ENCODE measurements at places on chromosomes 2 and 18.

DNA sequence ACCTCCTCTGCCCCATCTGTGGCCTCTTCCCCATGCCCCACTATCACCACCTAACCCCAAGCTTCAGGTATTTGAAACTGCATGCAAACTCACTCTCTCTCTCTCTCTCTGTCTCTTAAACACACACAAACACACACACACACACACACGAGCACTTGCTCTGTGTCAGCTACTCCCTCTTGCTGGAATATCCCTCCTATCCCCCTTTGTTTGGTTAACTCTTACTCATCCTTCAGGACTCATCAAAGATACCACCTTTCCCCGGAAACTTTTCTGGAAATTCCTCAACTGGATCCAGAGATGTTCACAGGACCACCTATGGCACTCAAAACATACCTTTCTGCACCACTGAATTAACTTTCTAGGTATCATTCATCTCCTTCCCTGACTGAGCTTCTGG lies 222.8 kb upstream of the TMEM200C start:
- no peak for DNase-seq

- no peak for DNase-seq
Observed at GRCh38 chr2:54497763-54498680, 41.9 kb downstream of the SPTBN1 start.

GRCh38 chr2:172361840-172362239 lies 65.5 kb upstream of the ITGA6 start:
- DNase-seq: no peak

GRCh38 chr2:72963423-72964145 lies 46.3 kb downstream of the EMX1 start:
- DNase-seq: no peak

DNA sequence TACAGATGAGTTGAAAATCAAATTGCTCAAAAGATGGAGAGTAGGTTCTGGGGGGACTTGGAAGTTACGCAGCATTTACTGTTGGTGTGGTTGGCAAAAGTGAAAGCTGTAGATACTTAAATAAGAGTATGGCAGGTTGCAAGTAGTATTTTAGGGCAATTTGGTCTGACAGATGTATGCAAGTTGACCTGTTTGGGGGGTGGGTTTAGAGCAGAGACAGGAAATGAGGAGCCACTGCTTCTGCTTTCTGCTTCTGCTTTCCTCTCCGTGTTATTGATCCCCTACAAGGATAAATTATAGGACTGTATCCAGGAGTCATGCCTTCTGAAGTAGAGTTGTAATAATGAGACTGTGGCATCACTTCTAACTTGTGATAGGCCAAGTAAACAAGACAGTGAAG lies 71.2 kb downstream of the EPAS1 start:
- DNase-seq: no peak

DNA sequence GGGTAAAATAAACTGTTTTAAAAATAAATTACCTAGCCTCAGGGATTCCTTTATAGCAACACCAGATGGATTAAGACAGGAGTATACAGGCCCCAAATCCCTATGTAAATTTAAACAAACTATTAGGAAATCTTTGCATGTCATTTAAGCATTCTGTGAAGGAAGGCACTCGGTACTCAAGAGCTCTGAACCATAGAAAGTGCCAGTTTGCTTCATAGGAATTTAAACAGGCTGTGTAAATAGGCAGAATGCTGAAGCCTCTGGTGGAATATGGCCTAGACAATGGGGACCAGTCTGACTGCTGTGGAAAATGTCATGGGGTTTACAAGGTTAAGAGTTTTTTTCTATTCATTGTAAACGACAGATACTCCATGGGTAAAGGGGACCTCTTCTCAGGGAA lies 377.4 kb downstream of the DLGAP1 start:
- no peak for DNase-seq

DNA sequence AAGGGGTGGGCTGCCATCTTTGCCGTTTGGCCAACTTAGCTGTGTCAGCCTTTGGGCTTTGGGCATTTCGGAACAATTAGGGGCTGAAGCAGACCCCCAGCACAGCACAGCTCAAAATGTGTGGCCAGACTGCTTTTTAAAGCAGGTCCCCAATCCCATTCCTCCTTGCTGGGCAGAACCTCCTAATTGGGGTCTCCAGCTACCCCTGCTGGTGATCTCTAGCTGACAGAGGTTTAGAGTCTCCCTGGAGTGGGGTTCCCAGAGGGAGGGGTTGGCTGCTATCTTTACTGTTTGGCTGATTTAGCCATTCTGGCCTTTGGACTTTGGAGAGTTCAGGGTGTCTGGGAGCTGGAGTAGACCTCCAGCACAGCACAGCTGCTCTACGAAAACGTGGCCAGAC lies 71.5 kb upstream of the LHCGR start:
- no peak for DNase-seq

DNA sequence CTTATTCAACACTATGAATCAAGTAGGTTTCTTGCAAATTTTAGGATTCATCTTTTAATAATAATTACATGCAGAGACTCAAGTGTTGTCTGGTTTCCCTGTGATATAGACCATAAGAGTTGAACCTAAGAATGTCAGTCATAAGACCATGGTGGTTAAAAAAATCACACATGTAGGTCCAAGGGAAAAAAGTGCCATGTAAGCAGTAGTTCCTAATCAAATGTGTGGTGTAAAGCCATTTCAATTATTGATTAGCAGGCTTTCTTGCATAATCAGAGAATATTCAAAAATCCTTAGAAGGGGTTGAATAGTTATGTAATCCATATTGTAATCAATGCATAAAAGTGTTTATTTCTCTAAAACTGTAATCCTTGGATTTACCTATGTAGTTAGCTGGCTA lies 93.8 kb downstream of the DCC start:
- DNase-seq: no peak

DNA sequence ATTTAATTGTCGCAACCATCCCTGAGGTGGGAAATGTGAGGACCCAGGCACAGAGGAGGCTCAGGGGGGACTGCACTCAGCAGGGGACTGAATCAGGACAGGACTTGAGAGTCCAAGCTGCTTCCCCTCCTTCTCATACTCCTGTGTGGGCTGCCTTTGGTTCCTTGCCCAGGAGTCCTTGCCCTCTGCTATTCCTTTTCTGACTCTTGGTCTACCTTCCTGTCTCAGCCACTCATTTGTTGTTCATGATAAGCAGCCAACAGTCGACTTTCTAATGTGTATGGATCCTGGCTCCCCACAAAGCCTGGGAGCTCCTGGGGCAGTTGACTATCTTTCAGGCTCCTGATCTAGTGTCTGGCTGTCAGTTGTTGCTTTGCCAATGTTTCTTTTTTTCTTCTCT lies 28.3 kb downstream of the GATA6 start:
- DNase-seq: no peak

- no peak for DNase-seq
Observed at GRCh38 chr2:222506230-222506935, 82.0 kb downstream of the SGPP2 start.

DNA sequence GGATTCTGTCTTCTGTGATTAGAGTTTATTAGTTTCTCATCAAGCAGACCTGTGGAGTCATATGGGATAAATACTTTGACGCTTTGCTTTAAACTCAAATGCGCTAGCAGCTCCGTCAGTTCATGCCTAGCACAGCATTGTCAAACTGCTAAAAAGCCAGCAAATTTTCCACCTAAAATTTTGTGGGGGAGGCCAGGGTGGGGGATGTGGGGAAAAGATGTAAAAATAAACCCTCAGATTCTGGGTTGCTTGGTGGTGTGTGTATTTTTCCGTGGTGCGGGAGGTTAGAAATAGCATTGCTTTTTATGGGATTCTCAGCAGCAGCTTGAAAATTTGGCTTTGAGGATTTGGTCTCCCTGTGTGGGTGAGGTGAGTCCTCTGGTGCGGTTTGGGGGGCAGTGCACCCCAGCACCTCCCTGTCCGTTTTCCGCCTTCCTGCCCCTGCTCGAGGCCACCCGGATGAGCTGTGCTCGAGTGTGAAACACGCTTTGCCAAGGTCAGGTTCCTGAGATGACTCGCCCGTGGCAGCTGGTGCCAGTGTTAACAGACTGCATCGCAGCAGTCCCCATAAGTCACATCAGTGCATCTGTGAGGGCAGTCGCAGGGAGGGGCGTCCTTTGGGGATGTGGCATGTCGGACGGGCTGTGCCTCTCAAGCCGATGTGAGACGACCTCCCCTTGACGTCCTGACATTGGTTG lies 65.9 kb downstream of the LDLRAD4 start:
- peak; percentile 24 for DNase-seq

All from CD4-positive, alpha-beta T cell treated with Interleukin-21 for 1 hour (primary cell).